ENCODE measurements at places on chromosomes 12 and 14. TPM values are rescaled to one million over a fixed set of nuclear protein-coding genes. Genes with fewer than 3 reads are reported as not detected.
A peak's percentile ranks its signal among the peaks of the same experiment; 100 is the strongest.

CLEC4C gene
- not detected for total RNA-seq

BCAT1 gene
- 30.0 TPM for total RNA-seq

KDM2B gene
- total RNA-seq: 26.8 TPM

ANG gene
- 6.0 TPM for total RNA-seq

PROX2 gene
- 0.06 TPM for total RNA-seq

GRCh38 chr12:40261937-40262336 is 37.1 kb downstream of the LRRK2 start:
- DNase-seq: no peak

GRCh38 chr12:49200919-49201594 is 12.2 kb upstream of the TUBA1A start:
- DNase-seq: peak; percentile 97

GRCh38 chr14:40601063-40601462 is 1005.6 kb upstream of the LRFN5 start:
- no peak for DNase-seq

DNA sequence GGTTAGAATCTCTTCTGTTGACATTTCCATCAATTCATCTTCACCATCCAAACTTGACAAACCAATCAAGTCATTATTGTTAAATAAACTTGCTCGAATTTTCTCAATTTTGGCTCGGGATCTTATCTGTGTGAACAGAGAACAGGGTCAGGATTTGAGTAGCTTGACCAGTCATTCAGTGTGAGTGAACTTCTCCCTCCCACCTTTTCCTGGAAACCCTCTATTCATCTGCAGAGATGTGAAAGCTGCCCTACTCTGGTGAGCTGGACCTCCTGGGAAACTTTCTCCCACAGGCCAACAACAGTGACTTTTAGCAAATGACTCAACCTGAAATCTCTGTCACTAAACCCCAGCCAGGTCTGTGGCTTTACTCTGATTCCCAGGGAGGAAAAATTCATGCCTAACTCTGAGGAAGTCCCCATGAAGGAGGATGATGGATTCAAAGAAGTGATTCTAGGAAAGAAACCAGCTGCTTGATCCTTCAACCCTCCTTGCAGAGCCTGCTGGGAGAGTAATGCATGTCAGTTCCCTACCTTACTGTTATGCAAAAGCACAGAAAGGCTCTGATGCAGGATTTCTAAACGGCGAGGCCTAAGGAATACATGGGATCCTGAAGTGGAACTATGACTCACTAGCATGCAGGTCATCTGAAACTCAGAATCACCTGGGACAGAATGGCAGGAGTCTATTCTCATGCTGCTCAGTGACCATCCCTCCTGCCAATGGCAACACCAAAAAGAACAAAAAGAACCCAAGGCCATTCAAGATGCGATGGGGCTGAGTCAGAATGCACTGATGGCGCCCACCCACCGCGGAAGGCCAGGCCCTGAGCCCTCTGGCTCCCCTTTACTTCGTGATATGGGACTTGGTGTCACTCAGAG is 58.0 kb downstream of the TRAFD1 start:
- DNase-seq: no peak

DNA sequence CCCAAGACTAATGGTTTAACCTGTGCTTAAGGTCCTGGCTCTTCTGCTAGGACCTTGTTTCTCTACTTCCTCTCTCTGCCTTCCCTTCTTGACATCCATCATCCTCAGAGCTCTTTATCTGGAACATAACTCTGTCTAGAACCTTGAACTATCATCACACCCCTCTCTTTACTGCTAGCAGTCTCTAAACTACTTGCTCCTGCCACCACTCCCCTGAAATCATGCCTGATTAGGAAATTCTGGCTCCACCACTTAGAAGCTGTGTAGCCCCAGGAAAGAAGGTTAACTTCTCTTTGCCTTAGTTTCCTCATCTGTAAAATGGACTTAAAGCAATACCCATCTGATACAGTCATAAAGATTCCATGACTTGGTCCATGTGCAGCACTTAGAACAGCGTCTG is 9.1 kb downstream of the SLC38A1 start:
- DNase-seq: no peak

DNA sequence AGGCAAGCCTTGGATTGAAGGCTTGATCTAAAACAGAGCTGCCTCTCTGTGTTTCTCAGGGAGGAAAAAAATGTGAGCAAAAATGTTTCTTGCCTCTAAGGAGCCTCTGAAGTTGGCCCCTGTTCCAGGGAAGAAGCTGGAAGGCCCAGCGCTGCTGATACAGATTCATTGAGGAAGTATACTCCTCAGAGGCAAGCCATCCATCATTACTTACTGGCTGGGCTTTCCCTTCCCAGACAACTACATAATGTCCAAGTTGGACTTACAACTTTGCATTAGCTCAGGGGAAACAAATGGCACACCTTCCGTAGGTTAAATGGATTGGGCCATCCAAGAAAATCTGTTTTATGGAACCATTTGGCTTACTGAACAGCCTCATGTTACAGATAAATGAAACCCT is 263.7 kb upstream of the SEL1L start:
- peak; percentile 9 for DNase-seq

DNA sequence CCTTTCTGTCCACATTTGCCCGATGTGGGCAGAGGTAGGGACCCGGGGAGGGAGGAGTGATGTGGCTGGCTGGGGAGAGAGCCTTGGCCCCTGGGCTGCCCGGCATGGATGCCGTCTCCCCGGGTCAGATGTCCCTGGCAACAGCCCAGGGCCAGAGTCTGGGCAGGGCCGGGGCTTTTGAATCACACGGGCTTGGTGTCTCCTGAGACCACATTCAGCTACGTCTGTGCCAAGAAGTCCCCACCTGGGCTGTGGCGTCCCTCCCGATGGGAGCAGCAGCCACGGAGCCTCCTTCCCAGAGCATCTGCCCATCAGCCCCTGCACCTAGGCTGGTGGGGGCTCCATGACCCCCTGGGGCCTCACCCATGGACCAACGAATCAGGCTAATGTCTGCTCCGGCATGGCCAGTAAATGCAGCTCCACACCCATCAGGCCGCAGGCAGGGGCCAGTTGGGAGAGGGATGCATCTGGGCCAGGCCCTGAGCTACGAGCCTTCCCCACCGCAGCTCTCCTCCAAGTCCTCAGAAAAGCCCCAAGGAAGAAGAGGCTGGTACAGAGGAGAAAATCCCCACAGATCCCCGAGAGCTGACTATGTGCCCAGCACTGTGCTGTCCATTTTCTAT is 109.4 kb downstream of the RFLNA start:
- no peak for DNase-seq

GRCh38 chr14:105425823-105426247 is 6.2 kb downstream of the MTA1 start:
- DNase-seq: no peak

DNA sequence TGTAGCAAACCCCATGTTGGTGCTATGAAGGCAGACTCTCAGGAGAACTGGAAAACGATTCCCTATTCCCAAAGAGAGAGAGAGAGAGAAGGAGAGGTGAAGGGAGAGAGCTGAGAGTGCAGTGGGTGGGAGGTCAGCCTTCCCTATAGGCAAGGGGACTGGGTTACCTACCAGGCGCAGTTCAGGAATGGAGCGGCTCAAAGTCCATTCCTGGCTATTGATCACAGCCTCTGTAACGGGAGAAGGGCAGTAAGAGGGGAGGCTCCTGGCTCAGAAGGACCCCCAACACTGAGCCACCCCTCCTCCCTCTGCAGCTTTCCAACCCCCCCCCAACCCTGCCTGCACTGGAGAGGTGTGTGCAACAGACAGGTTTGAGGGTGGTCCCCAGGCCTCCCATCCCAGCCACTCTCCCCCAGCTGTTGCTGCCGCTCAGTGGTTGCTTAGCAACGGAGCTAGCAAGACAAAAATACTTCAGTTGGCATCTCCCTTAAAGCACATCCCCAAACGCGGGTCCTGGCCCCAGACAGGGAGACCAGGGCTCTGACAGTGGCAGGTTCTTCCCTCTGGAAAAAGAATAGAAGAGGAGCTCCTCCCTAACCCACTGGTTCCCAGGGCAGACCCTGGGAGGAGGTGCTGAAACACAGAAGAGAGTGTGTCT is 3.2 kb downstream of the AGAP2 start:
- peak; percentile 82 for DNase-seq

- DNase-seq: no peak
Measured at GRCh38 chr12:42815068-42815467, 225.5 kb upstream of the PRICKLE1 start.

DNA sequence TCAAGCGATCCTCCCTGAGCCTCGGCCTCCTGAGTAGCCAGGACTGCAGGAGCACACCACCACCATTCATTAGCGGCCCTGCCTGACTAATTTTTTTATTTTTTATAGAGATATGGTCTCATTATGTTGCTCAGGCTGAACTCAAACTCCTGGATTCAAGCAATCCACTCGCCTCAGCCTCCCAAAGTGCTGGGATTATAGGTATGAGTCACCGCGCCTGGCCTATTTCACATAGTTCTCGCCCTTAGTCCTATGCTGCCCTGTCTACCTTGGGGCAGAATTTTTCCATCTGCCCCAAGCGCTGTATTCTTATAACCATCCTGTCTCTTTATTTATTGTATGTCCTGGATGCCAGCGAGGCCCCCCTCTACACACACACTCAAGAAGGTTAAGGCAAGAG is 50.9 kb upstream of the BCL2L14 start:
- no peak for DNase-seq

DNA sequence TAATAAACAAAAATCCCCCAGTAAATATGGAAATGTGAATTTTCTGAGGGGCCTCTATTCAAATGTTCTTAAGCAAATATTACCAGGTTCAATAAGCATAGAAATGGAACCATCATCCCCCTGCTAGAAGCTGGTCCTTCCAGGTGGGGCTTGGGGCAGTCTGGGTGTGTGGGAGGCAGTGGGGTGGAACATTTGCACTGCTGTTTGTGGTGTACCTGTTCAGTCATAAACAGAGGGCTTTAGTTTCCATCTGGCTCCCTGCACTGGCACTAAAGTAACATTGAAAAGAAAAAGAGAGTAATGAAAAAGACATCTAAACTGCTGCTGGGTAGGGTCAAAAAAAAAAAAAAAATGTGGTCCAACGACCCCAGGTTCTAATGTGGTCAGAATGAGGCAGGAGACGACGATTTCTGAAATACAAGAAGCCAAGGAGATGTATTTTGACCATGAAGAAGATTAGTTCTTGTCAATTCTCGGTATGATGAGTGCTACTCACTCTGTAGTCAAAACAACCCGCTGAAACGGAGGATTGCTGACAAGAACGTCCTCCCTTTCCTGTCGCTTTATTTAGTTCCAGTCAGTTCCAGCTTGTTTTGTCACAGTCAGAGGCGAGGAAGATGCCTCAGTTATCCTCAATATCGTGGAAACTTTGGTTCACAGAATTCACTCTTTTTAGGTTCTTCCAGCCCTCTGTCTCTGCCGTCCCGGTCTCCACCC is 44.2 kb upstream of the MANSC4 start:
- no peak for DNase-seq

DNA sequence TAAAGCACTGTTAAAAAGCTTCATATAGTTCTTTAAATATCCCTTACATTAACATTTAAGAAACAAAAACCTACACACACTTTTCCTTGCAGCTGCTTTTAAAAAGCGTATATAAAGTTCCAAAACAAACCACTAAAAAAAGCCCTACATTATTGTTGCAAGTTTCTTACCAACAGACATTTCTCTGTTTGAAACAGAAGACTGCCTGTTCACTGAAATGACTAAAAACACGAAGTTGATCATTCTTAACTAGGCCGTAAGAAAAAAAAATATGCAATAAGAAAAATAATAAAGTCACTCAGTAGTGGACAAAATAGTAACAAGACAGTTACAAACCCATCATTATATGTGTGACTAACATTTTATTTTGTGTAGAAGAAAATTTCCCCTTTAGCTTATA is 37.3 kb downstream of the KIF21A start:
- no peak for DNase-seq

Data from spinal cord (tissue), 10 donors.